Neural progenitor cell (in vitro differentiated cells): ENCODE measurements at places on chromosomes 5 and 9.

DNA sequence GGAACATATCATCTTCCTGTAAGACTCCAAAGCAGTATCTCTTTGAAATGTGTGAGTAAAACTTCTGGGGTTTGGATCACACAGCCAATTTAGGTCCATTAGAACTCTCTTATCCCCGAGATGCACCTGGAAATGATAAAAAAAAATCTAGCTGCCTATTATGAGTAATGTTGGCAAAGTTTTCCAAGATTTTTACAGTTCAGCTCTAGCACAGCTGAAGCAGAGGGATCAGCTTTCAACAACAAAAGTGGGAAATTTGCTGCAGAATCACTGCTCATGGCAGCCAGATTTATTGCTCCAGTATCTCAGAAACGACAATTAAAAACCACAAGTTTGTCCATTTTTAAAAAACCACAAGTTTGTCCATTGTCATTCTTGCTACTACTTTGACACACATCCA is 292.2 kb downstream of the IRX2 start:
- H3K27ac ChIP-seq: no peak overlapping the region
- no peak overlapping the region for H3K4me3 ChIP-seq
- no peaks in the 10 kb centered on the region for H3K4me1 ChIP-seq
- no peaks in the 10 kb centered on the region for H3K27me3 ChIP-seq
- no peaks in the 10 kb centered on the region for H3K36me3 ChIP-seq

GRCh38 chr9:115117999-115118878 is at the start of gene TNC:
Gene TNC (minus strand): TSS chr9:115118157. CDS start chr9:115091018, 27,139 bp downstream.
- H3K27ac ChIP-seq: peak within 1 kb of the TSS; percentile 79
- peak; percentile 96 for DNase-seq
- H3K4me3 ChIP-seq: peak within 1 kb of the TSS; percentile 39
- H3K4me1 ChIP-seq: peaks cover 52% of the 10 kb centered on the region
- no peaks in the 10 kb centered on the region for H3K36me3 ChIP-seq

DNA sequence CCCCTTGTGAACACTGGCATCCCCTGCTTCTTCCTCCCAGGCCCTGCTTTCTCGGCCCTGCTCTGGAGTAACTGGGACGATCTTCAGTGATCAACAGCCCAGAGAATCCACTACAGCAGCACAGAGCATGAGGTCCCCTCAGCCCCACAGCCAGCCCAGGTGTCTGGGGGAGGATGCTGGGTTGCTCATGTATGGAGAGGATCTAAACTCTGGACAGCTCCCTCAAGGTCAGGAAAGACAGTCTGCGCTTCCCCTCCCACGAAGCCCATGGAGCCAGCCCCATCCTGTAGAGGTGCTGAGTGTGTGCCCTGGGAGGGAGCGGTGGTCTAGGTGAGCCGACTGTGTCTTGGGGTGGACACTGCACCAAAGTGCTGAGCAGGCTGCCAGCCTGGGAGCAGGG is 190.2 kb downstream of the GABBR2 start:
- DNase-seq: no peak
- H3K36me3 ChIP-seq: no peaks in the 10 kb centered on the region
- no peaks in the 10 kb centered on the region for H3K4me1 ChIP-seq
- H3K27me3 ChIP-seq: no peaks in the 10 kb centered on the region

- no peaks in the 10 kb centered on the region for H3K27me3 ChIP-seq
- DNase-seq: no peak
- H3K27ac ChIP-seq: no peak overlapping the region
- H3K36me3 ChIP-seq: peaks cover 6% of the 10 kb centered on the region
- no peak overlapping the region for H3K4me3 ChIP-seq
Observed at GRCh38 chr9:100587375-100587774, 9.5 kb downstream of the CAVIN4 start.

DNA sequence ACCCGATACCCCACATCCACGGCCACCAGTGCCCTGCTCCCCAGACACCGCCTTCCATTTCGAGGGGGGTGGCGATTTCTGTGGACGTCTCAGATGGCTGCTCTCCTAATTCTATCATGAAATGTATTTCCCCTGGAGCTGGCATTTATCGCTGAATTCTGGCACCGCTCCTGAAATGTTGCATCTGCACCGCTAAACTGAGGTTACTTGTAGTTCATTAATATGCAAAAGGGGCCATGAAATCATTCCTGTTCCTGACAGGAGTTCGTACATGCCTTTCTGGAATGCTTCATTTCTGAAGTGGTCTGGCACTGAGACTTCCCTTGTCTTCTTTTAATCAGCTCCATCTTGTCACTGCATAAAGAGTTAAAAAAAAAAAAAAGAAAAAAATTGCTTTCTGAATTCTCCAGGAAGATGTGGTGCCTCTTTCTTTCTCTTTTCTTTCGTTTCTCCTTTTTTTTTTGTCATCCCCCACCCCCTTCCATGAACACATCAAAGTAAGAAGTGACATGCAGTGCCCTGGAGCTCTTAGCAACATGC is 97.7 kb upstream of the SMARCA2 start:
- no peak overlapping the region for H3K27ac ChIP-seq
- H3K4me1 ChIP-seq: no peaks in the 10 kb centered on the region
- no peak overlapping the region for H3K4me3 ChIP-seq
- H3K27me3 ChIP-seq: no peaks in the 10 kb centered on the region

GRCh38 chr5:98372351-98372750 is 401.1 kb upstream of the RGMB start:
- DNase-seq: no peak
- H3K27me3 ChIP-seq: no peaks in the 10 kb centered on the region
- no peaks in the 10 kb centered on the region for H3K4me1 ChIP-seq
- H3K4me3 ChIP-seq: no peak overlapping the region

GRCh38 chr5:146466521-146467349 is 19.6 kb downstream of the TCERG1 start:
- no peak overlapping the region for H3K27ac ChIP-seq
- no peaks in the 10 kb centered on the region for H3K4me1 ChIP-seq
- no peak overlapping the region for H3K4me3 ChIP-seq
- no peaks in the 10 kb centered on the region for H3K27me3 ChIP-seq
- H3K36me3 ChIP-seq: peaks cover 59% of the 10 kb centered on the region

GRCh38 chr9:131817627-131818026 is 77.8 kb upstream of the RAPGEF1 start:
- no peaks in the 10 kb centered on the region for H3K4me1 ChIP-seq
- no peak overlapping the region for H3K27ac ChIP-seq
- no peaks in the 10 kb centered on the region for H3K27me3 ChIP-seq
- no peak for DNase-seq
- no peaks in the 10 kb centered on the region for H3K36me3 ChIP-seq
- H3K4me3 ChIP-seq: no peak overlapping the region

- no peak overlapping the region for H3K27ac ChIP-seq
- H3K4me3 ChIP-seq: no peak overlapping the region
Observed at GRCh38 chr5:143559586-143560109, 156.2 kb upstream of the NR3C1 start.

- H3K27ac ChIP-seq: no peak overlapping the region
- DNase-seq: no peak
- no peaks in the 10 kb centered on the region for H3K36me3 ChIP-seq
- H3K4me1 ChIP-seq: no peaks in the 10 kb centered on the region
Observed at GRCh38 chr5:32828492-32828891, 117.4 kb downstream of the NPR3 start.

DNA sequence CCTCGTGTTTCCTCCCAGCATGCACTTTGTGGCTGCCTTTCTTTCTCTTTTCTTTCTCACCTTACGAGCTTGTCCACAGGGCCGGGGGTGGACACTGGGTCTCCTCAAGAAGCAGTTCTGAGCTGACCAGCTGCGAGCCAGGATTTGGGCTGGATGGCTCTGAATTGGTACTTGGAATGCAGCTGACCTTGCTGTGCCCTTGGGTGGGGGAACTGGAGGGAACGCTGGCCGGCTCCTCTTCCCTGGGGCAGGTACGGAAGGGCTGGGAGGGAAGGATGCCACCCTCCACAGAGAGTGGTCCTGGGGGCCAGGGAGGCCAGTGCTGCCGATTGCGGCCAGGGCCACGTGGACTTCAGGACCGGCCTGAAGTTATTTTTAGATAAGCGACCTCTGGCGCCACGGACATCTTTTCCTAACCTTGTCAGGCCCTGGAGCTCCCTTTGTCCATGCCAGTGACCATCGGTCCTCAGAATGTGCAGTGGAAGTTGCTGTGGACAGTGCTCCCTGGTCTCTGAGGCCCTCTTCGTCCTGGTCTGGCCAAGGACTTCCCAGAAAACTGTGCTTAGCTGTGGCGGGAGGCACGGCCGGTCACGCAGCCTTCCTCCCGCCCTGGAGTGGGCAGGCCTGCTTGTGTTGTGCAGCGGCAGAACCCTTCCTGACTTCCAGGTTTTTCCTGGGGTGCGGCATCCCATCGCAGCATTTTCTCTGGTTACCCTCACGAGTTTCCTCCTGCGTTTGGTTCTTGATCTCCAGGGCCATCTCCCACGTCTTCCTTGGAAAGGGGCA is 13.5 kb upstream of the AHRR start:
- H3K27me3 ChIP-seq: no peaks in the 10 kb centered on the region
- peak overlapping the region; percentile 81 for H3K27ac ChIP-seq
- no peak overlapping the region for H3K4me3 ChIP-seq
- H3K36me3 ChIP-seq: no peaks in the 10 kb centered on the region
- no peak for DNase-seq

- H3K27ac ChIP-seq: no peak overlapping the region
- peaks cover 32% of the 10 kb centered on the region for H3K36me3 ChIP-seq
- H3K27me3 ChIP-seq: no peaks in the 10 kb centered on the region
- DNase-seq: no peak
Observed at GRCh38 chr5:87340716-87341115, 72.0 kb downstream of the CCNH start.

- no peak overlapping the region for H3K4me3 ChIP-seq
- no peaks in the 10 kb centered on the region for H3K27me3 ChIP-seq
- H3K27ac ChIP-seq: no peak overlapping the region
- DNase-seq: no peak
Observed at GRCh38 chr5:45098483-45098882, 289.7 kb downstream of the MRPS30 start.

GRCh38 chr9:132886334-132886725 is 7.6 kb downstream of the SPACA9 start:
- no peaks in the 10 kb centered on the region for H3K4me1 ChIP-seq
- no peaks in the 10 kb centered on the region for H3K27me3 ChIP-seq
- no peak for DNase-seq
- no peak overlapping the region for H3K4me3 ChIP-seq
- H3K27ac ChIP-seq: no peak overlapping the region

- H3K4me3 ChIP-seq: peak overlapping the region; percentile 29
- no peak for DNase-seq
- H3K4me1 ChIP-seq: peaks cover 27% of the 10 kb centered on the region
- no peaks in the 10 kb centered on the region for H3K36me3 ChIP-seq
- peak overlapping the region; percentile 75 for H3K27ac ChIP-seq
Observed at GRCh38 chr9:92969516-92970466, 22.5 kb downstream of the FGD3 start.

DNA sequence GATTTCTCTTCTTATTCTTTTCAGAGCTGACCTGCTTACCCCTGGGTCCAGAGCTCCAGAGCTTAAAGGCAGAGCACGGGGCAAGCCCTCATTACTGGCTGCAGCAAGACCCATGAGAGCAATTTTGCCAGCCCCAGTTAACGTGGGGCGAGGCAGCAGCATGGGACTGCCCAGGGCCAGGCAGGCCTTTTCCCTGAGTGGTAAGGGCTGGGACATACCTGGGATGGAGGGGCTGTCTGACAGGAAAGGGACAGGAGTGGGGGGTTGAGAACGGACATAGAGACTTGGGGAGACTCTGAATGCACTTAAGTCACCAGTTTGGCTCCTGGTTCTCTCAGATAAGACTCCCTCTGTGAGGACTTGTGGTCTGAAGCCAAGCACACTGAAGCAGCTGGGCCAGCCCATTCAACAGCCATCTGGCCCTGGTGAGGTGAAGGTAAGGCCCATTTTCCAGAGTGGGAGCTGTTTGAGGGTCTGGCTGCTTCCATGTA is 26.2 kb downstream of the HMGXB3 start:
- H3K4me1 ChIP-seq: no peaks in the 10 kb centered on the region
- no peak overlapping the region for H3K4me3 ChIP-seq
- no peak for DNase-seq
- peaks cover 9% of the 10 kb centered on the region for H3K36me3 ChIP-seq
- H3K27me3 ChIP-seq: no peaks in the 10 kb centered on the region

DNA sequence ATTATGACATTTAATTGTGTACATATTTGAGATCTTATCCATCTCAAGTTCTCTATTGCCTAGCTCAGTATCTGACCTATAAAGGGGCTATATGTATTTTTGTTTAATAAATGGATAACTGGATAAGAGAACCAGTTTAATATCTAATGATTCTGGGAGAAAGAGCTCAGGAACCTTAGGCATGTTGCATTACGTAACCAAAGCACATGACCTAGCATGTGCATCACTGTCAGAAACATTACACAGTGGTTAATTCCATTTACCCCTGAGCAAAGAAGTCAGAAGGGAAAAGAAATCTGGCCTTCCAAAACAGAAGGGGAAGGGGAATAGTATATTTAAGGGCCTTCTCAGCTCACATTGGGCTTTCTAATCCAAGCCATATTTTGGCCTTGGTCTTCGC is 12.3 kb downstream of the PAPPA start:
- H3K27ac ChIP-seq: no peak overlapping the region
- no peaks in the 10 kb centered on the region for H3K4me1 ChIP-seq
- H3K27me3 ChIP-seq: peaks cover 12% of the 10 kb centered on the region
- H3K4me3 ChIP-seq: no peak overlapping the region

DNA sequence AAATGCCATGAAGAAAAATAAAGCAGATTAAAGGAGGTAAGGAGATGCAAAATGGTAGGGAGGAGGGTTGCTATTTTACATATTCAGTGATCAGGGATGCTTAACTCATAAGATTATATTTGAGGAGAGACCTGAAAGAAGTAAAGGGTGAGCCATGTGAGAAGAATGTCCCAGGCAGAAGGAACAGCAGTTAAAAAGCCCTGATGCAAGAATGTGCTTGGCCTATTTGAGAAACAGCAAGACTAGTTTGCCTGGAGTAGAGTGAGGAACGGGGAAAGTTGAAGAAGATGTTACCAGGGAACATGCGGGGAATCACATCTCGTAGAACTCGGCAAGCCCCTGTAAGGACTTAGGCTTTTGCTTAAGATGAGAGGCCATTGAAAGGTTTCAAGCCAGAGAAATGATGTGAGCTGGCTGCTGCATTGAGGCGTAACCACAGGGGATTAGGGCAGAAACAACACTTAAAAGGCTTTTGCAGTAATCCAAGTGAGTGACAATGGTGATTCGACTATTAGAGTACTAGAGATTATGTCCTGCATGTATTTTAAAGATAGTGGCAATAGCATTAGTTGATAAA is 198.7 kb downstream of the VPS13A start:
- H3K27ac ChIP-seq: peak overlapping the region; percentile 76
- peaks cover 19% of the 10 kb centered on the region for H3K4me1 ChIP-seq
- no peaks in the 10 kb centered on the region for H3K27me3 ChIP-seq
- no peaks in the 10 kb centered on the region for H3K36me3 ChIP-seq

- peaks cover 27% of the 10 kb centered on the region for H3K4me1 ChIP-seq
- no peak for DNase-seq
- no peak overlapping the region for H3K27ac ChIP-seq
- H3K27me3 ChIP-seq: no peaks in the 10 kb centered on the region
- H3K4me3 ChIP-seq: no peak overlapping the region
Observed at GRCh38 chr5:171663311-171664085, 122.1 kb upstream of the SMIM23 start.

- no peaks in the 10 kb centered on the region for H3K4me1 ChIP-seq
- no peak overlapping the region for H3K27ac ChIP-seq
- H3K27me3 ChIP-seq: no peaks in the 10 kb centered on the region
- H3K36me3 ChIP-seq: no peaks in the 10 kb centered on the region
- no peak for DNase-seq
Observed at GRCh38 chr9:113296796-113297558, 6.2 kb downstream of the RNF183 start.

- no peaks in the 10 kb centered on the region for H3K36me3 ChIP-seq
- H3K4me3 ChIP-seq: no peak overlapping the region
- no peaks in the 10 kb centered on the region for H3K4me1 ChIP-seq
- no peak overlapping the region for H3K27ac ChIP-seq
- no peaks in the 10 kb centered on the region for H3K27me3 ChIP-seq
Observed at GRCh38 chr9:68913054-68913453, 100.9 kb downstream of the PRKACG start.
